ENCODE measurements at places on chromosomes 7 and 10.

GRCh38 chr7:2825559-2826227 lies 18.4 kb downstream of the GNA12 start:
- DNase-seq: no peak

- DNase-seq: no peak
These were observed 409.2 kb upstream of the KLF6 start for GRCh38 chr10:4194231-4194630.

DNA sequence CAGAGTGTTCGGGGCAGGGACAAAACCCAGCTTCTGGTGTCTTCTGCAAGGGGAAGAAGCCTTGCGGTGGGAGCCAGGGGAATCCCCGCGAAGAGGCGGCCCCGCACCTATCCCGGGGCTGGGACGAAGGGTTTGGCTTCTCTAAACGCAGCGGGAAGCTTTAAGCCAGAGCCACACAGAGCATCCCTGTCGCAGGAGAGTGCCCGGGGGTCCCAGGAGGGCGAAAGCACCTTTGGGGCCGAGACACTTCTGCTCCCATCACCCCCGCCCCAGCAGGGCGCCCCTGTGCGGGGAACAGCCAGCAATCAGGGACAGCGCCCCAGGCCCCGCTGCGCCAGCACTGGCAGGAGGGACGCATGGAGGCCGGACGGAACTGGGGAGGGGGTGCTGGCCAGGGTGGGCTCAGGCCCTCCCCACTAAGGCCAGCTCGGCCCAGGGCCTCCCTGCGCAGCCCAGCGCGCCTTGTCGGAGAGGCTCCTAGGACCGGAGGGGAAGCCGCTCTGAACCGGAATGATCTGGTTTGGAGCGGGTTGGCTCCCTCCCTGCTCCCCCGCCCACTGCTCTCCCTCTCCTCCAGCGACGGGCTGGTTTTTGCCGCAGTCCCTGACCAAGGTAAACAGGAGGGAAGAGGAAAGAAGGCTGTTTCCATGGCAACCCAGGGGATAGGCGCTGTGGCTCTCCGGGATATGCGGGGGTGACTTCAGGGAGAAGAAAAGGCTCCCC lies 63.9 kb downstream of the TMEM209 start:
- no peak for DNase-seq

GRCh38 chr10:924524-924859 lies 7.0 kb downstream of the LARP4B start:
- no peak for DNase-seq

DNA sequence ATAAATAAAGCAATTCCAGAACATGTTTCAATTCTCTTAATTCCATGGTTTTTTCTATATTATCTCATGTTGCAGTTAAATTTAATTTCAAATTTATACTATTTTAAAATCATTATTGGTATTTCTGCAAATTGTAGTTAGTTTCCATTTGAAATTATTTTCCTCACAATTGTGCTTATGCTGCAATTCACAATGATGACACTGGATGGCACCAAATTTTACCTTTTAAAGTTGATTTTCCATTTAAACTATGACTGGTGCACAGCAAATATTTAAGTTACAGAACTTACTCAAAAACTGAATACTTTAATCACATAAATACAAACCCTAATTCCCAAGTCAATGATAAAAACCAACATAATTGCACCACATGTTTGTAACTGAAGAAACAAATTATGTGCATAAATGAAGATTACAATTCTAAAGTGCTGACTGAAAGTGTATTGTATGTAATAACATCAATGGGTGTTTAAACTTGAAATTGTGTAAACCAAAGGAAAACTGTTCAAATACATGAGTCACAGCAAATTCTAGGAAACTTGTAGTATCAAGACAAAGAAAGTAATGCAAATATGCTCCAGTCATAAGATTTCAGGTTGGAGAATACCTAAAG lies 75.3 kb upstream of the AASS start:
- DNase-seq: no peak

DNA sequence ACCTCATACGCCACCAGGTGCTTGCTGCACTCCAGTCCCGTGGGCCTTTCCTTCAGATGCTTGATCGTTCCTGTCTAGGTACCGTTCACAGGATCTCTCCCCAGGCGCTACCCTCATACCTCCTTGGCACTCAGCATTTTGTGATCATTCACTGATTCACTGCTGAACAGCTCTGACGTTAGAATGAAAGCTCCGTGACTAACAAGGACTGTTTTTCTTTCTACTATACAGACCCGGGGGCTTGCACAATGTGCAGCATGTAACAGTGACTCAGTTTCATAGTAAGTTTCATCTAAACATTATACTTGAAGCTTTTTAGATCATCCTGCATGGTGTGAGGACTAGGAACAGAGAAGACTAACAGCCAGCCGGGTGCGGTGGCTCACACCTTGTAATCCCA lies 20.6 kb downstream of the KIN start:
- no peak for DNase-seq

- DNase-seq: no peak
These were observed 33.0 kb downstream of the JAKMIP3 start for GRCh38 chr10:132098539-132099388.

GRCh38 chr7:151017370-151017952 lies 6.8 kb downstream of the ATG9B start:
- DNase-seq: no peak

DNA sequence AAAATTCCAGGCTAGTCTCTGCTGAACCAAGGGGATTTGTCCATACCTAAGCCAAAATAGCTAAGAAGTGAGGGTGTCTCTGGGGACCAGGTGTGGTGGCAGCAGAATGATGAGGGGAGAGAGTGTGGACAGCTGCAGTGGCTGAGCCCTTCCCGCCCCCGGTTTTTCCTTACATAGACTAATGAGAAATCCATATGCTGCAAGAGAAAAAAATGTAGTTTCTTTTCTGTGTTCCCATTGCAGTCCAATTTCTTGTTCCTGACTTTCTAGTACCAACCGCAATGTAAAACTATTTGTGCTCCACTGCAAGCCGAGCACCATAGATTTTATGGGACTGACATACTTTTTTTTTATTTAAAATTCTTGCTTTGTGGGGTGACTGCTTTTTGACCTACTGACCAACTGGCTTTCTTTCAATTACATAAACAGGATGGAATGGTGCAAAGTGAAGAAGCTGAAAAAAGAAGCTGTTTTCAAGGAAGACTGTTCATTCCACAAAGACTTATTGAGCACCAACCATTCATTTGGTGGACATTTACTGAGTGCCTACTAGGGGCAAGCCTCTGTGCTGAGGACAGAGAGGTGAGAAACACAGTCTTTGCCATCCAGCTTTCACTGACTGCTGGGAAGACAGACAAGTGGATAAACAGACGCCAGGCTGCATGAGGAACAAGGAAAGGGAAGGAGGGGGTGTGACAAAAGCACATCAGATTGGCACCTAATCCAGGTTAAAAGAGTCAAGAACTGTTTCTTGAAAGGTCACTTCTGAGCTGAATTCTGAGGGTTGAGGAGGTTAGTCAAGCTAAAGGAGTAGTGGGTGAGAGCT lies 9.8 kb downstream of the CEP41 start:
- DNase-seq: no peak

DNA sequence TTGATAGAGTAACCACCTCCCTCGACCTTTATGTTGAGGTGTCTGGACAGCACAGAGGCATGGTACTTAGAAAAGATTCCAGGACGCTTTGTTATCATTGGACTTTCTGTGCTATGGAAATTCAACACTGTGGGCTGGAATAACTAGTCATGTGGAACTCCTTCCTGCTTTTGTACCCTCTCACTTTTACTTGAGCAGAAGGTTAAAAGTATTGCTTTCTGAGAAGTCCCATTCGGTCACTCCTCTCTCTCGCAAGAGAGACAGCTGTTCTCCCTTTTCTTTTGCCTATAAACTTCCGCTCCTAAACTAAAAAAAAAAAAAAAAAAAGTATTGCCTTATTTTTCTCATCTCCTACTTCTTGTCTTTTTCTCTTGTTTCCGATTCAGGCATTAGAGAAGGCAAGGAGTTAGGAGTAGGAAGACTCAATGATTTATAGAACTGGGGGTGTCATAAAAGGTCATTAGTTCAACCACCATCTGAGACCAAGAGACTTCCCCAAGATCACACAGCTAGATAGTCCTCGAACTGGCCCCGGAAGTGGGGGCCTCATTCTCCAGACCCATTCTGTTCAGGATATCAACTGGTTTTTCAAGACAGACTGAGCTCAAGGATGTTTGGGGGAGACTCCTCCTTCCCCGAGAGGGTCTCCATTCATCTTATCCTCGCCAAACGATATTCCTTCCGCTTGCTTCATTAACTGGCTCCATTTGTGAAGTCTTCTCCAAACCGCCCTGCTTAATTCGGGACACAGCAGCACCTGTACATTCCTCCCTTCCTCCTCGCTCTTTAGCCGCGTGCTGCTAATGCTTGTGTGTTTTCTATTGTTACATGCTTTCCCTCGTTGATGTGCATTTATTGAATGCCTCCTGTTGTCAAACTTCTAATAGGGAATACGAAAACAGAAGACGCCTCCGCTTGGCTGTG lies 995 bp upstream of the INPP5F start:
- peak; percentile 43 for DNase-seq

GRCh38 chr7:118492466-118492865 lies 268.0 kb downstream of the ANKRD7 start:
- no peak for DNase-seq

DNA sequence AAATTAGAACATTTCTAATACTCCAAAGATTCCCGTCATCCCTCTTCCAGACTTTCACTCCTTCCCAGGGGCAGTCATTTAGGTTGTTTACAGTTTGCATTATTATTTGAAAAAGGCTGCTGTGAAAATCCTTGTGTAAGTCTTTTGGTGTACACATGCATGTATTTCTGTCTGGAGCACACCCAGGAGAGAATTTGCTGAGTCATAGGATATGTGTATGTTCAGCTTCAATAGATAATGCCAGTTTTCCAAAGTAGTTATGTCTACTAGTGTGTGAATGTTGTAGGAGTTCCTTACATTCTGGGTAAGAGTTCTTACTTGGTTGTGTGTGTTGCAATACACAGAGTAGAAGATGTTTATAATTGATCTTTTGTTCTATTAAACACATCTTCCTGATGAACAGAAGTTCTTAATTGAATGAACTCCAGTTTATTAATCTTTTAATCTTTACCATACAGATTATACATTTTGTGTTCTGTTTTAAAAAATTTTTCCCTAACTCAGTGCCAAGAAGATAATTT lies 25.3 kb downstream of the CROT start:
- DNase-seq: no peak

DNA sequence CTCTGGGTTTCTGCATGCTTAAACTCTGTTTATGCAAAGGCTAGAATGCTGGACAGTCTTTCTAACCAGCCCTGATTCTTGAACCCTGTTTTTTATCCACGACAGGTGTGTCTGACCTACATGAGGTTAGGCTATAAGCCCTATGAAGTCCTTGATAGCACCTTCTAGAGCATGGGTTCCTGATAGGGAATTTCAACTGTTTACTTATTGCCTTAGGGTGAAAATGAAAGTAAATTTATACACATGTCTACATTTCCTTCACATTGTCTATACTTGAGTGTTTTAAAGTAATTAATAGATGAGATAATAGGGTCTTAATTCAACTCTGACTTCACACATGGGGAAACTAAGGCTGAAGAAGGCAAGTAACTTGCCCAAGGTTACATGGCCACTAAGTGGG lies 35.5 kb downstream of the ADRA2A start:
- no peak for DNase-seq

DNA sequence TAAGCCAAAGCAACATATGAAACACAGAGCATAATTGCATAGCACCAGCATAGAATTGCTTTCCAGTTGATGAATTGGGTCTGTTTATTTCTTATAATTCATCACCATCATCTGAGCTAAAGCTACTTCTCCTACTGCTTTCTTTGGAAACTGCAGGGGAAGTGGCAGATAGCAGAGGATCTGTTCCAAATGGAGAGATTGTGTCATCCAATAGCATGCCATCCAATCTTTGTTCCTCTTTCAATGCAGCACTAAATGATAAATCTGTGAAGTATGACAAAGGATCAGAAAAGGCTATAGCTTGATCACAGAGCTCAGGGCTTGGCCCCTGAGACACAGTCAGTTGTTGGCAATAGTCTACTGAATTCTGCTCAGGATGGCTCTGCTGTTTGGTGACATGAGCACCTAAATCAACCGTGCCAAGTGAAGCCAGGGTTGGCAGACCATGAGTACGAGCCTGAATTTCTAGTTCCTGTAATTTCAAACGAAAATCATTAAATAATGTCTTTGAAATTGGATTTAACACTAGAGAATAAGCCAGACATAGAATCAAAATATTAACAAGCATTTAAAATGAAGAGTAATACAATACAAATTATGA lies 90.0 kb downstream of the TFEC start:
- no peak for DNase-seq

DNA sequence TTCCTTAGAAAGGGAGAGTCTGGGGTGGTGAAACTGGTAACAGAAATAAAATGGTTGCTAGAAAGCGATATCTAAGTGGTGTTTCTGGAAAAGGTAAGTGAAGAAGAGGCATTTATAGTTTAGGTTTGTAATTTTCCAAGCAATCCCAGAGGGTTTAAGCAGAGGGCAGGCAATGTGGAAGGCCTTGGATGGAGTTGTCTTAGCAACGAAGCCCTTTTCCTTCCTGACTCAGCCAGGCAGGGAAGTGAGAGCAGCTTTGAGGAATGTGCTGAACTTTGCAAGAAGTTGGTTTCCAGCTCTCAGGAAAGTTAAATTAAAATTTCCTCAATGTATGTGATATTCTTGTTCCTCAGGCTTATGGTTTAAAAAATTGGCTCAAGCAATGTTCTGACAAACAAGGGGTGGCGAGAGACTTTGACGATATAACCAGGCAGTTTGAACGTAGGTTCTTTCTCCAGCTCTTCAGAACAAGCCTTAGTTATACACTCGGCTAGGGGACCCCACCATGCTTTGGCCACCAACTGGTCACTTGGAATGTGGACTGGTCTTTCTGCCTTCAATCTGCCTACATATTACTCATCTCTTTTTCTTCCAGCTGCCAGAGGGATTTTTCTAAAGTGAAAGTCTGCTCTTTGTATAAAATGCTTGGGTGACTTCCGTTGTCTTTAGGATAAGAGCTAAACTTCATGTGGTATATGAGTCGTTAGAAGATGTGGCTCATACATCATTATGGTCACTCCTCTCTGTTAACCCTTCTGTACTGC lies 66.9 kb upstream of the SLC25A13 start:
- no peak for DNase-seq

GRCh38 chr7:70436790-70437350 lies 695.1 kb upstream of the GALNT17 start:
- DNase-seq: no peak

GRCh38 chr10:33134011-33134751 lies 176.2 kb upstream of the ITGB1 start:
- DNase-seq: no peak

DNA sequence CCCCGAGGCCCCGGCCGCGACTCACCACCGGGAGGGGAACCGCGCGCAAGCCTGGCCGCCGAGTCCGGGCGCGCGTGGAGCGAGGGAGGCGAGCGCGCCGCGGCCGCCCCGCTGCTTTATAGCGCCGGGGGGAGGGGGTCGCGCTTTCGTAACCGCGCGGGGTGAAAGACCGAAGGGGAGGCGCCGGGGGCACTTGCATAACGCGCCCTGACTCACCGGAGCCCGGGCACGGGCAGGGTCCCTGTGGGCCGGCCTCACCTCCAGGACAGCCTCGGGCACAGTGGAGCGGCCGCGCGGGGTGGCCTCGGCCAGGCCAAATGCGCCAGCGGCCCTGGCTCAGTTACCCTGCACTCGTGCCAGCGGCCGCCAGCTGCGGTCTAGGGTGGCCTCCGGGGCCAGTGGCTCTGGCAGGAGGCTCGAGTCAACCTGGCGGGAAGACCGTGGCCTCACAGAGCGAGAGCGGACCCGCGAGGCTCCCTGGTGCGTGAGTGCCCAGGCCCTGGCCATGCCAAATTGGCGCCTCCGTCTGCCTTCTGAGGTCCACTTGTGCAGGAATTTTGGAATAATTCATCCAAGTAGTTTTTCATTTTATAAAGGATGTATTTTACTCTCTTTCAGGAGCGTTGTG lies at the start of gene RBP4:
RBP4 (minus strand) TSS at position 90 of the 628 bp plus-strand sequence. CDS start 207 bp downstream, outside the sequence.
- DNase-seq: no peak
